ENCODE measurements at places on chromosomes 12 and 14. TPM values are rescaled to one million over a fixed set of nuclear protein-coding genes. Genes with fewer than 3 reads are reported as not detected.

The KRT77 gene
- not detected for polyA plus RNA-seq

The P2RX2 gene
- polyA plus RNA-seq: 1.3 TPM

The TOMM20L gene
- polyA plus RNA-seq: 1.9 TPM

The PTHLH gene
- polyA plus RNA-seq: 0.52 TPM

The CCDC175 gene
- polyA plus RNA-seq: 0.61 TPM

The POU6F1 gene
- polyA plus RNA-seq: 6.2 TPM

The CDCA3 gene
- 32.7 TPM for polyA plus RNA-seq

The SLC8B1 gene
- polyA plus RNA-seq: 18.8 TPM

The PLEKHD1 gene
- polyA plus RNA-seq: 6.1 TPM

The MYF5 gene
- not detected for polyA plus RNA-seq

The FAM177A1 gene
- 56.8 TPM for polyA plus RNA-seq

The LALBA gene
- polyA plus RNA-seq: not detected

The NUDT14 gene
- 21.5 TPM for polyA plus RNA-seq

The AQP6 gene
- polyA plus RNA-seq: 19.7 TPM

The KDM5A gene
- 41.6 TPM for polyA plus RNA-seq

The HCAR1 gene
- 2.0 TPM for polyA plus RNA-seq

The KRT81 gene
- not detected for polyA plus RNA-seq

The RFX4 gene
- 0.38 TPM for polyA plus RNA-seq

The LRRIQ1 gene
- polyA plus RNA-seq: 46.8 TPM

The GXYLT1 gene
- polyA plus RNA-seq: 25.3 TPM

The DLGAP5 gene
- polyA plus RNA-seq: 32.7 TPM

The BMAL2 gene
- 7.1 TPM for polyA plus RNA-seq

The ZNF268 gene
- 33.1 TPM for polyA plus RNA-seq

The FBRSL1 gene
- polyA plus RNA-seq: 104 TPM

The LGMN gene
- 117 TPM for polyA plus RNA-seq

The IAPP gene
- not detected for polyA plus RNA-seq

The PRIMA1 gene
- polyA plus RNA-seq: 1.1 TPM

The LBHD2 gene
- not detected for polyA plus RNA-seq

The HOTAIR gene
- 2.3 TPM for polyA plus RNA-seq

The TSPAN19 gene
- 0.75 TPM for polyA plus RNA-seq

The NOPCHAP1 gene
- 13.0 TPM for polyA plus RNA-seq

The REP15 gene
- polyA plus RNA-seq: 3.6 TPM

The CDC42BPB gene
- 75.8 TPM for polyA plus RNA-seq

The FLVCR2 gene
- polyA plus RNA-seq: 8.8 TPM

The PUS1 gene
- polyA plus RNA-seq: 21.6 TPM

The TRIAP1 gene
- polyA plus RNA-seq: 35.0 TPM

The IKZF4 gene
- 15.7 TPM for polyA plus RNA-seq

Measured in left renal cortex interstitium (tissue), 4 donors.